Adipocyte (in vitro differentiated cells): ENCODE measurements at places on chromosomes 7 and 10.

DNA sequence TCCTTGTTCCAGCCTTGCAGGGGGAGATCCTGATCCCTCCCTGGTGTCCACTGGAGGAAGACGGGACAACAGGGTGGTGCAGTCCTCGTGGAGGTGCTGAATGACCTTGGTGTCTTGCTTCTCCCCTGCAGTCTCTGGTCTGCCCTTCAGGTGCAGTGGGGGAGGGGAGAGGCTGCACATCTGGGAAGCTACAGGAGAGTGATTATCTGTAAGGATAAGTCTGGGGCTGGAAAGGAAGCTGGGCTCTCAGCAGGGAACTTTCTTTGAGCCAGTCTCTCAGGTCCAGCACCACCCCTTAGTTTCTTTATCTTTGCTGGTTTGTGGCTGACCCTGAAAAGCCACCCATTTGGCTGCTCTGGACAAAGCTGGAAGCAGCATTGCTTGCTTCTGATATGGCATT, 275.6 kb downstream of the CCSER2 start:
- no peak for DNase-seq

- DNase-seq, result no peak
These were observed 23.2 kb upstream of the MKI67 start for GRCh38 chr10:128149267-128150014.

GRCh38 chr10:91208642-91209041, 11.8 kb upstream of the PCGF5 start:
- no peak for DNase-seq

DNA sequence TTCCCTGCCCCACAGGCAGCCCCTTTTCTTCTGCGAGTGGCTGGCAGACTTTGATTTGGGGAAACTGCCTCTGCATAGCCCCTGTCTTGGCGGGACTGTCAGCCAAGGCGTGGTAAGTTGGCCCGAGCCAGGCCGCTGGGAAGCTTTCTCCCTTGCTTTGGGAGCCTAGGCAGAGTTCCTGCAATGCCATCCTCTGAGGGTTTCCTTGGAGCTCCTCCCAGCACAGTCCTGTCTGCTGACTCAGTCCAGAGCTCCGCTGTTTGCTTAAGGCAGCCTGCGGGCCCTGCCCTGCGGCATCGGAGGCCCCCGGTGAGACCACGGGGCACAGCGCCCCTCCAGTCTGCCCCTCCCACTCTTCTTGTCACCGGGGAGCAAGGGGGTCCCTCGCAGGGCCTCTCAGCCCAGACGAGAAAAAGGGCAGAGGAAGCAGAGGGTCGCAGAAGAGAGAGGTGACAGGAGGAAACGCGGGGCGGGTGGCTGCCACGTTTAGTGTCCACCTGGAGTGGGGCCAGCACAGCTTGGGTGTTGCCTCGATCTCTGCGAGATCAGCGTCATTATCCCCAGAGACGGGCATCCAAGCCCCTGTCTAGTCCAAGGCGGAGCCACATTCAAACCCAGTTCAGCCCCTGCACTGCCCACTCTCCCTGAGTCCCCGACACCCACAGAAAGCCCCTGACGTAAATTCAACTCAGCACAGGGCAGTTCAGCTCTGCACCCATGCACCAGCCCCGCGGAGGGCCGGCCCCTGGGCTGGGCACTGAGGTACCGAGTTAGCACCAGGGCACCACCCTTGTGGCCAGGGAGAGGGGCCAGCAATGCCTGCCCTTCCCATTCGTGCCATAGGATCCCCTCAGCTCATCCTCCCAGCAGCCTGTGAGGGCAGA, 59.0 kb upstream of the CHST15 start:
- DNase-seq, result peak; percentile 90

- DNase-seq, result peak; percentile 33
These were observed 163.3 kb upstream of the AKR1E2 start for GRCh38 chr10:4662576-4663161.

DNA sequence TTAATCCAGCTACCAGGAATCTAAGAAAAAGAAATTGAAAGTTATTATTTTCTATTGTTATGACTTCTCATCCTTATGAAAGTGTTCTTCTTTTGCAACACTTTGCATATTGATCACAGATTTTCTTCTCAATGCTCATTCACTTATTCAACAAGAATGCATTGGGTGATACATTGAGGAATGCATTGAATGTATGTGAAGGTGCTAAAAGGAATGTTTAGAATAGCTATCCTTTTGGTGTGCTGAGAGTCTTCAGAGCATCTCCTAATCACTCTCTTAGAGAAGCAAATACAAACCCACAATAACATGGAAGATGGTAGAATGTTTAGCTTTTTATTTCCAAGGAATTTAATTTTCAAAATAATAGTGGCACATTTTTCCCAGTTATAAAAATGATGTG, 122.1 kb upstream of the KMT2E start:
- DNase-seq, result no peak

- DNase-seq, result peak; percentile 72
These were observed at the start of gene PTN for GRCh38 chr7:137343281-137343841. TSS of gene PTN (minus strand) at chr7:137343733. CDS start at chr7:137254973, 88,760 bp downstream.

DNA sequence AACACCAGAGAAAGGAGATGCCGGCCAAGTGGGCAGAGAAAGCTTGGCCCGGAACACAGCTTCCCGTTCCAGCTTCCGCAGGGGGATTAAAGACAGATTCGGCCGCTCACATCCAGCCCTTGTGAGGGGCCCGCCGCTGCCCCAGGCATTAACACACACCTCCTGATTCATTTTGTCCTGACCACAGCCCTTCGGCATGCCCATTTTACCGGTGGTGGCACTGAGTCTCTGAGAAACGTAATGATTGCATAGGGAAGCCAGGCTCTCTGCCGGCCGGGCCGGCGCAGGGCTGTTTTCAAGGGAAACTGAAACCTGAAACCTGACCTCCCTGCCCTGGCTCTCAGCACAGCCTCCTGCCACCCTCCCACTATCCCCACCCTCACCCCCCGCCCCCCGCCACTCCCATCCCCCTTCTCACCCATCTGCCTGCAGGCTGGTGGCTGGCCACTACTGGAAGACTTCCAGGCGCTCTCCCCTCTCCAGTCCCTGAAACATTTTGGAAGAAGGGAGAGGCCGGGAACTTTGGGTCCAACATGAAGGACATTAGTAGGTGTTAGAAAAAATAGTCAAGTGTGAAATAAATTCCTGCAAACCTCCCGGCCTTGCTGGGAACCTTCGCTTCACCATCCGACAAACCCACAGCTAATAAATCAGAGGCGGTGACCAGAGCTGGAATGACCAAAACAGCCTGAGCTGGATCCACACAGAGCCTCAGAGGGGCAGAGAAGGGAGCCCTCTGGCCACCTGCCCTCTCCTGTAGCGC, 83.5 kb upstream of the CUX1 start:
- peak; percentile 66 for DNase-seq

GRCh38 chr7:87154569-87154968, 2.3 kb downstream of the DMTF1 start:
- DNase-seq, result peak; percentile 23

- peak; percentile 36 for DNase-seq
These were observed 779 bp downstream of the C1QL3 start for GRCh38 chr10:16520900-16521299.

- DNase-seq, result no peak
These were observed 7.2 kb downstream of the RNF133 start for GRCh38 chr7:122691569-122692235.

- no peak for DNase-seq
These were observed 521.2 kb downstream of the TCERG1L start for GRCh38 chr10:130790339-130790738.
